ENCODE measurements at places on chromosomes 6 and 20.

DNA sequence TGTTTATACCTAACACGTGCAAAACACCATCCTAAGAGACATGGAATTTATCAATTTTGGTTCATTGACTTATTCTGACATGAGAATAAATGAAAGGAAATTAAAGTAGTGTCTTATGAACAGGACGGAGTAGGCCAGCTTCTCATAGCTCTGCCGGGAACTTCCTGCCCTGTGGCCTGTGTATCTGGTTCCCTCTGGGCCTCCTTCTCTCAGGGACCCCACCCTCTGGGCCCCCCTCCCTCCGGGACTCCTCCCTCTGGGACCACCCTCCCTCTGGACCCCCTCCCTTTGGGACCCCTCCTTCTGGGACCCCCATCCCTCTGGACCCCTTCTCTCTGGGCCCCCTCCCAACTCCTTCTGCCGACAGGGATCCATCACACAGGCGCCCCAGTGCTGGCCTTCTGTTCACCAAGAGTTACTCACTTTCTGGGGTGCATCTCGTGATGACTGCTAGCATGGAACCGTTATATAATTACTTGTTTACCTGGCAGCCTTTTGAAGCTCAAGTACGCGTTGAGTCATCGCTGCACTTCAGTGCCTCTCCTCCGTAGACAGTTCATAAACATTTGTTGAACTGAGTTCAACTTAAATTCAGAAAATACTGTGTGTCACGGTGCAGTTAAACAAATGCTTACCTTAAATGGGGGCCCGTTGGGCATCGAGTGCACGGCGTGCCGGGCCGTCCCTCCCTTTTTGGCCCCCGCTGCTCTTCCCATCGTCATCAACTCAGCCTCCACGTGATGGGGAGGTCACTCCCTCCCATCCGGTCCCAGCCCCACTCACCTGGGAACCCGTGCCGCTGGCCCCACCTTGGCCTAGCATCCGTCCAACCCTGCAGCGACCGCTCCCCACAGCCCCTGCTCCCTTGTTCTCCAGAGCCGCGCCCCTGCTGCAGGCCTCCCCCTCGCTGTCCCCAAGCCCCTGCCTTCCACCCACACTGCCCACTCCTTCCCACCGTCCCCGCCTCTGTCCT is 8.1 kb downstream of the CCR6 start:
- no peak for DNase-seq

GRCh38 chr6:141251286-141251685 is 881.4 kb upstream of the GJE1 start:
- no peak for DNase-seq

DNA sequence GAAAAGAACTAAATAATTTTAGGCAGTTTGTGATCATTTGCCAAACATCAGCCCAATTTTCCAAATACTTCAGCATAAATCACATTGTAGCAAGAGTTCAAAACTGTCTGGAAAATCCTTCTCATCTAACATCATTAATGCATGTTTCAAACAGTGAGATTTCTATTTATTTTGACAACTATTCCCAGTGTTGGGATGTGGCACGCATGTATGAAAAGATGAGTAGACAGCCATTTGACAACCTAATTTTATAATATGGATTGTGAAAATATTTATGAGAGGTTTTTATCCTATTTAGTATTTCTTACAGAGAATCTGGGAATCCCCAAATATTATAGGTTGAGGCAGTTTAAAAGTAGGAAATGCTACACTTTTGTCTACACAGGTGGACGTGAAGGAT is 357.6 kb upstream of the ARID1B start:
- DNase-seq: no peak

DNA sequence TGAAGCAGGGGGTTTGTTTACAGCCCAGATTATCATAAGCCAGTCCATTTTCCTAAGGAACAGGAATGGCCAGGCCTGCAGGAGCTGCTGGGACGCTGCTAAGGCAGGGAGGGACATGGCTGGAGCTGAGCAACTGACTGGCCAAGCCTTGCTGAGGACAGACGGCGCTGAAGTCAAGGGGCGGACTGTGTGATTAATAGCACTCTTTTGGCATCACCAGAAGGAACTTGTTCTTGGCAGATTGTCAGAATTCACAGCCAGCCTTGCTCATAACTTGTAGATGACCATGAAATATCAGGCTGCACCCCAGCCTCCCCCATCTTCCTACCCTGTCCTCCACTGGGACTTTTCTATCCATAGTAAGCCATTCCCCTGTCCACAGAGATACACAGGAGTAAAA is 218.8 kb upstream of the RNF24 start:
- DNase-seq: peak; percentile 60

DNA sequence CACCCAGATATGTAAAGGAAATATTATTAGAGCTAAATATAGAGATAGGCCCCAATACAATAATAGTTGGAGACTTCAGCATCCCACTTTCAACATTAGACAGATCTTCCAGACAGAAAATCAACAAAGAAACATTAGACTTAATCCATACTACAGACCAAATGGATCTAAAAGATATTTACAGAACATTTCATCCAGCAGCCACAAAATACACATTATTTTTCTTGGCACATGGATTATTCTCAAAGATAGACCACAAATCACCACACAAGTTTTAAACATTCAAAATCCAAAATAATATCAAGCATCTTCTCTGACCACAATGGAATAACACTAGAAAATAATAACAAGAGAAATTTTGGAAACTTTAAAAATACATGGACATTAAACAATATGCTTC is 1159.1 kb upstream of the CITED2 start:
- no peak for DNase-seq

All from right renal pelvis (tissue), 4 donors.